ENCODE measurements at places on chromosomes 13 and 19. TPM values are rescaled to one million over a fixed set of nuclear protein-coding genes. Genes with fewer than 3 reads are reported as not detected.

The KIR2DL3 gene
- 0.30 TPM for total RNA-seq

- no peak for DNase-seq
These were observed 20.0 kb downstream of the NOVA2 start for GRCh38 chr19:45953676-45954075.

The NPAS1 gene
- 0.68 TPM for total RNA-seq

The WASF3 gene
- total RNA-seq: 0.12 TPM

The MYCBP2 gene
- total RNA-seq: 106 TPM

- DNase-seq: no peak
These were observed 16.8 kb downstream of the LHFPL6 start for GRCh38 chr13:39586151-39586550.

Data from activated CD8-positive, alpha-beta memory T cell treated with anti-CD3 and anti-CD28 coated beads, Interleukin-2, amount 10 ng/mL, durations not matched to agents 7 days and 5 days (primary cell).